MCF 10A (cell line): ENCODE measurements at places on chromosomes 11 and 22. TPM values are rescaled to one million over a fixed set of nuclear protein-coding genes. Genes with fewer than 3 reads are reported as not detected.

GRCh38 chr22:36197065-36197440 lies 4.6 kb downstream of the APOL4 start:
- no peak for DNase-seq

GRCh38 chr11:114036147-114036811 lies 23.2 kb upstream of the ZBTB16 start:
- DNase-seq, result peak; percentile 84

- peak; percentile 74 for DNase-seq
Measured at GRCh38 chr22:22070371-22070824, 87.8 kb upstream of the TOP3B start.

DNA sequence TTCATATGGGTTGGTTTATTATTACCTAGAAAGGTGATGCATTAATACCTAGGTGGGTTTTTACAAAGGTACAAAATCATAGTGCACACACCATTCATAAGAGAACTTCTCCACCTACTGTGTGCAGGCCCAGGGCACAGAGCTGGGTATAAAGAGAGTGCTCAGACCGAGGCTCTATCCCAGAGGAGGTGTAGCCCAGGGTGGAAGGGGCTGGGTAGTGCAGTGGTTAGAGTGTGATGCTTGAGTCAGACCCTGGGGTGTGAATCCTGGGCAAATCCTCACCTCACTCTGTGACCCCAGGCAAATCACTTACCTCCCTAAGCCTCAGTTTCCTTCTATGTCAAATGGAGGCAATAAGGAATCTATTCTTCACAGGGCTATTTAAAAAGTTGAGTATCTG lies 32.2 kb downstream of the PARVG start:
- DNase-seq, result no peak

DNA sequence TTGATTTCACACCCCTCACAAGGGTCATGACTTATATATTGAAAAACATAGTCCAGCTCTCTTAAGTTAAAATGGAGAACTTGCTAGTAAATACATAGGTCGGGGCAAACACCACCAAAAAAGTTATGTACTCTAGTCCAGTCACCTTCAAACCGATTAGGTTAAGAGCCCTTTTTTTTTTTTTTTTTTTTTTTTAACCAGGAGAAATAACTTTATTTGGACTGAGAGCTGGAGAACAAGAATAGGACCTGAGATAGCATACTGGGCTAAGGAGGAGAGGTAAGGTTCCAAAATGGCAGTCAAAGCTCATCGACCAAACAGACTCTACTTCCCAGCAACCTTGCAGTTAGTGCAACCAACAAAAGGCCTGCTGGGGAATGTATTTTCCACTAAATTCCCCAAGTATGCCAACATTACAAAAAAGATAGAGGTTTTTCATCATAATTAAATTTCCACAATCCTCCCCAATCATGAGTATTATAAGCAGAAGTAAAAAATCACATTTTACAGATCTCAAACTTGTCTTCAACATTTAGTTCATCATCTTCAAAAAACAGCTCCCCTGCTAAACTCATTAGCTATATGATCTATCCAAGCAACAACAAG lies 3.8 kb downstream of the TMEM41B start:
- DNase-seq, result no peak

Gene CLDN5
- total RNA-seq, result not detected in 2 replicates

DNA sequence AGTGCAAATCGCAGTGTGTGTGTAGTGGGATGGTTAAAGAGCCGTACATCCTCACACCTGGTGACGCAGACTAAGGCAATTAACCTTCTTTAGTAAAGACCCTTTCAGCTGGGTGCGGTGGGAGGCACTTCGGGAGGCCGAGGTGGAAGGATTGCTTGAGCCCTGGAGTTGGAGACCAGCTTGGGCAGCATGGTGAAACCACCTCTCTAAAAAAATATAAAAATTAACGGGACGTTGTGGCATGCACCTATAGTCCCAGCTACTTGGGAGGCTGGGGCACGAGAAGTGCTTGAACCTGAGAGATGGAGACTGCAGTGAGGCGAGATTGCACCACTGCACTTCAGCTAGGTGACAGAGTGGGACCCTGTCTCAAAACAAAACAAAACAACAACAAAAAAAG lies 31.5 kb downstream of the ZBTB16 start:
- no peak for DNase-seq
